Nasal cavity respiratory epithelium epithelial cell of viscerocranial mucosa (primary cell): ENCODE measurements at places on chromosomes 16 and 17. TPM values are rescaled to one million over a fixed set of nuclear protein-coding genes. Genes with fewer than 3 reads are reported as not detected.

The PPP1R1B gene
- under 0.01 TPM in 1 of 2 replicates, not detected in the other for total RNA-seq

The TMEM100 gene
- total RNA-seq = not detected in 2 replicates

The DLX4 gene
- total RNA-seq = 0.07 TPM in 1 of 2 replicates, not detected in the other

The HID1 gene
- total RNA-seq = 0.71 and 6.8 TPM in 2 replicates

The FGF11 gene
- total RNA-seq = 19.1 and 44.3 TPM in 2 replicates

The STAT3 gene
- total RNA-seq = 59.5 and 169 TPM in 2 replicates

The OR2C1 gene
- total RNA-seq = not detected in 2 replicates

The CDH13 gene
- total RNA-seq = 33.5 and 74.0 TPM in 2 replicates

The PRR29 gene
- not detected in 2 replicates for total RNA-seq

The NOTUM gene
- total RNA-seq = 0.07 TPM in 1 of 2 replicates, not detected in the other

The MEFV gene
- under 0.01 and 0.07 TPM in 2 replicates for total RNA-seq

The TUBB3 gene
- 13.7 and 43.2 TPM in 2 replicates for total RNA-seq

The ATP2C2 gene
- total RNA-seq = 26.7 and 50.7 TPM in 2 replicates

The NAT9 gene
- total RNA-seq = 30.1 and 33.3 TPM in 2 replicates

The DHODH gene
- total RNA-seq = 6.1 and 15.0 TPM in 2 replicates
